Stimulated activated CD8-positive, alpha-beta memory T cell treated with anti-CD3 and anti-CD28 coated beads, Interleukin-4, amount 100 ng/mL, for 4 hours (primary cell): ENCODE measurements at places on chromosomes 4 and X.

DNA sequence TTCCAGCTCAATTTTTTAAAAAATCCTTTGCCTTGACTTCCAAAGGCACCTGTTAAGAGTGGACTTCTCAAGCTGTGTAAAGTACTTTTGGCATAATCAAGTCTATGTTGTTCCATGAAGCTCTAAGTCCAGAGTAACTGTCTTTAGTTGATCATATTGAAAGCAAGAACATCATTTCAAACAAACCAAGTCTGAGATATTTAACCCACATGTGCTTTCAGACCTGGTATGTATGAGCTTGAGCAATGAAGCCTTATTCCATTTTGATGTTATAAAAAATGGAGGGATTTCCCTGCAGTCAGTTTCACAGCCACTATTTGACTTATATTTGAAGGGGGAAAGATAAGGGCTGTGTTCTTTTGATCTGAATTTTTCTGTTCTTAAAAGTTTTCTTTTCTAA lies 23.7 kb upstream of the EOLA2 start:
- DNase-seq, result no peak

GRCh38 chrX:5536261-5536660 lies 692.4 kb downstream of the NLGN4X start:
- no peak for DNase-seq

GRCh38 chr4:148312956-148313490 lies 129.2 kb downstream of the NR3C2 start:
- no peak for DNase-seq

GRCh38 chrX:145853181-145853580 lies 35.6 kb downstream of the SLITRK2 start:
- no peak for DNase-seq

DNA sequence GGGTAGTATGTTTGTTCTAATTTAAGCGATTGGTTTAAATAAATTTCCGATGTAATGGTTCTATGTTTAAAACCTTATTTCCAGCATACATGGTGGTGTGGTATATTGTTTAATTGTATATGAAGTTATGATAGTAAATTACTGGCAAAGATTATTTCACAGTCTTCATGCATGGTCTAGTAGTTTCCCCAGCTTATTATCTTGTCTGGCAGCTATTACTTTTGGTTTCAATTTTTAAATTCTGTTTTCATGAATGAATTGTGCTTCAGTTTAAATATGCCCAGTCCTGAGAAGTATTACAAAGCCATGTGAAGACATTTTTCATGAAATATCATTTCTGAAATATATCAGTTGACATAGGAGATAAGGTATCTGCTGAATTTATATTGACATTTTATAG lies 6.3 kb downstream of the ALG13 start:
- DNase-seq, result no peak

- DNase-seq, result no peak
These were observed 38.0 kb downstream of the PTTG2 start for GRCh38 chr4:37998226-37998625.

GRCh38 chrX:12973561-12974304 lies 1.2 kb upstream of the TMSB4X start:
- no peak for DNase-seq

GRCh38 chrX:1466971-1467561 lies 14.4 kb upstream of the ASMTL start:
- DNase-seq, result peak; percentile 25

GRCh38 chrX:34972206-34972605 lies 29.6 kb downstream of the FAM47B start:
- no peak for DNase-seq

DNA sequence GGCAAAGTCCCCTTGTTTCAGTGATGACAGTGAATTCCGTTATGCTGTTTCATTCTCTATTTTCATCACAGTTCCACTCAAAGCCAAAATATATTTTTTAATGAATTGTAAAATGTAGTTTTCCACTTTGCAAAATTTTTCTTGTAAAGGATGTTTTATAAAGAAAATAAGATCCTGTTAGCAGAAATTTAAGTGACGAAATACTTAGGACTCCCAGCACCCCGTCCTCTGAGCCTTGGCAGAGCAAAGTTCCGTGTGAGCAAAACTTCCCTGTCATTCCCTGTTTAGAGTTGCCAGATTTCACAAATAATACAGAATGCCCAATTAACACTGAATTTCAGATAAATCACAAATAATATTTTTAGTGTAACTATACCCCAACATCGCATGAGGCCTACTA lies 81.0 kb upstream of the RBPJ start:
- no peak for DNase-seq

DNA sequence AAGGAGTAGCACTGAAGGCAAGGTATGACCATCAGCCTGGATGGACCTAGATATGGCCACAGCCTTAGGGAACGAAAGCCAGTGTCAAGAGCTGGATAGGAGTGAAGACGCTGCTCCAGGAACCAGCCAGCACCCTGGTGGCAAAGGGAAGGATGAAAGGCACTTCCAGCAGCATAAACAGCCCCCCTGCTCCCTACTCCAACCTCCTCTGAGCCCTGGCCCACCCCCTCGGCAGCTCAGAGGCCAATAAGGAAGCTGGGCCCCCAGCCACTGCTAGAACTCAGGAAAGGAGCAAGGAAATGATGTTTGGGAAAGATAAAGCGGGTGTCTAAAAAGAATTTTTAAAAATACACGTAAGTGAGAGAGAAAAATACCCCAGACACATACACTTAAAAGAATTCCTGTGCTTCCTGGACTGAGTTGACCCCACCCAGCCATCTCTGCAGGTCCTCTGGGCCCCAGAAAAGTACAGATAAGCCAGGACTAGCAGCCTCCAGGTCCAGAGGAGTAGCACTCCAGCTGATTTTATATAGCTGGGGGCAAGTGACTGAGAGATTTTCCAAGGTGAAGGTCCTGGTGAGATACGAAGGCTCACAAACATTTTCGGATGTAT lies 170.4 kb downstream of the SHROOM4 start:
- no peak for DNase-seq

DNA sequence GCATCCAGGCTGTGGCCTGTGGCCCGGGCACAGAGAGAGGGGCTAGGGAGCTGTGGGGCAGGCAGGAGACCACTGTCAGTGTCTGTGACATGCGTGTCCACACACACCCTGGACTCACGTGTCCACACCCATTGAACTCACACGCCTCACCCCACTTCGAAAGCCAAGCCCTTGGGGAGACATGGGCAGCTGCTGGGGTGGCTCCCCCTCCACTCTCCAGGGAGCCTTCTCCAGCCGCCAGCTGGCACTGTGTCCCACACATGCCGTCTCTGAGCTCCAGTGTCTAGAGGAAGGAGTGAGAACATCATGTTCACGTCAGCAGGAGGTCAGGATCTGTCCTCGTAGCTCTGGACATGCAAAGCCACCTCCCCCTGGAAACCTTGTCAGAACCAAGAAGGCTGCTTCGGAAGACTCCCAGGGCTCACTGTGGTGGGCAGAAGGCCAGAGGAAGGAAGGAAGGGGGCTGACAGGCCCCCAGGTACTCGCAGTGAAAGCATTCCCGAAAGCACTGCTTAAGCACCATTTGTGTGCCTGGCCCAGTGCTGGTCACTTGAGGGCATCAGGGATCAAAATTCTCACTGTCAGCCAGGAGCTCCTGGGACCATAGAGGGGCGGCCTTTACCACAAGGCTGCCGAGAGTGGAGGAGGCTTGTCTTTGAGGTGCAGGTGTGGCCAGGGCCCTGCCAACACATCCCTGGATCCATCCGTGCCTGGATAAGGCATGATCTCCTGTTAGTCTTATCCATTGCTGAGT lies 61.4 kb downstream of the HTRA3 start:
- no peak for DNase-seq

DNA sequence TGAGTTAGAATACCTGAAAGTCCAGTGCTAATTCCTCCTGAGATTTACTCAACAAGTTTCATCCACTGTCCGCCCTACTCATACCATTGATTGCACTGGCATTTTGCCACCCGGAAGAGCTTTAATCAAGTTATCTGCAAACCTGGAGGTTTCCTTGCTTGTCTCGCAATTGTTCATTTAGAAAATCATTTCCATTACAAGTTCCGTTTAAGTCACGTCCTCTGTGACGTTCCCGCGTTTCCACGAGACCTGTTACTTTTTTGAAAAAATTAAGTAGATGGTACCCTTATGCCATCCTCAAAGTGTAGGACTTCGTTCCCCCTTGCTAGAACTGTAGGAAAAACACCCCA lies 761 bp upstream of the FRYL start:
- peak; percentile 4 for DNase-seq
